ENCODE measurements at places on chromosomes 13 and 19.

GRCh38 chr13:75740031-75740430 lies 103.9 kb downstream of the LMO7 start:
- no peak for DNase-seq

DNA sequence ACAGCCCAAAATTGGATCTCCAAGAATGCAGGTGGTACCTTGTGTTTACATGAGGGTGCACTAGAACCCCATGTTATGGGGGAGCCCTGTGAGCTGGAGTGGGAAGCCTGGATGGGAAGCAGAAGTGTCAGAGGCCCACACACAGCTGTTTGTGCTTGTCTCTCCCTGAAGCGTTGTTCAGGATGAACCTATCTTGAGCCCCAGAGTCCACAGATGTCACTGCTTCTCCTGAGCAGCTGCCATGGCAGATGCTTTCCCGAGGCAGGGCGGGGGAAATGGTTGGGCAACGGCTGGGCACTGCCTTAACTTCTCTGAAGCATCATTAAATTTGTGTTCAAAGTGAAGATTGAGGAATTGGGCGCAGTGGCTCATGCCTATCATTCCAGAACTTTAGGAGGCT lies 17.1 kb upstream of the CHST8 start:
- DNase-seq, result no peak

- DNase-seq, result no peak
Observed at GRCh38 chr13:50521831-50522149, 321.7 kb downstream of the DLEU7 start.

GRCh38 chr13:110301606-110302553 lies 5.1 kb downstream of the COL4A1 start:
- no peak for DNase-seq
